ENCODE measurements at places on chromosomes 4 and X. TPM values are rescaled to one million over a fixed set of nuclear protein-coding genes. Genes with fewer than 3 reads are reported as not detected.

Gene VCX3A
- total RNA-seq: not detected

Gene DIPK2B
- total RNA-seq: 20.8 TPM

Gene CXorf38
- total RNA-seq: 4.5 TPM

Gene ETDB
- not detected for total RNA-seq

Gene C4orf50
- 0.02 TPM for total RNA-seq

Gene MTNR1A
- total RNA-seq: not detected

GRCh38 chr4:70754990-70755688, 33.4 kb downstream of the RUFY3 start:
- no peak for DNase-seq

DNA sequence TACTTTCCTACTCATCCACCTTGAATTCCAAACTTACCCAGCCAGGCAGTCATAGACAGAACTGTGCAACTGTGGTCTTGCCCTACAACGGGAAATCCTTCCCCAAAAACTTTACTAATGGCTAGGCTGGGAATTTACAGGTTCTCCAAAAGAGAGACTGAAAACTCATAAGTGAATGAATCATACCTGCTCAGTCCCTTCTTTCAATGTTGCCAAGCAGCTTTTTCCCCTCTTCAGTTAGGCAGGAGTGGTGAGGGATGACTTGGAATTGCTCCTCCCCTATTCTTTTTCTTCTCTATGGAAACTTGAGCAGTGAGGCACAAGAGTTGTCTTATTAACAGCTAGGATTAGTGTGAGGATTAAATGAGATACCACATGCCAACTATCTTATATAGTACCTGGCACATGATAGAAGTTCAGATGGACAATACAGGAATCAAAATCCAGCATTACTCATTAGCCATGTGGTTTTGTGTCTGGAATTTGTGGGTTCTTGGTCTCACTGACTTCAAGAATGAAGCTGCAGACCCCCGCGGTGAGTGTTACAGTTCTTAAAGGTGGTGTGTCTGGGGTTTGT, 105.9 kb downstream of the TEX13A start:
- DNase-seq: no peak

DNA sequence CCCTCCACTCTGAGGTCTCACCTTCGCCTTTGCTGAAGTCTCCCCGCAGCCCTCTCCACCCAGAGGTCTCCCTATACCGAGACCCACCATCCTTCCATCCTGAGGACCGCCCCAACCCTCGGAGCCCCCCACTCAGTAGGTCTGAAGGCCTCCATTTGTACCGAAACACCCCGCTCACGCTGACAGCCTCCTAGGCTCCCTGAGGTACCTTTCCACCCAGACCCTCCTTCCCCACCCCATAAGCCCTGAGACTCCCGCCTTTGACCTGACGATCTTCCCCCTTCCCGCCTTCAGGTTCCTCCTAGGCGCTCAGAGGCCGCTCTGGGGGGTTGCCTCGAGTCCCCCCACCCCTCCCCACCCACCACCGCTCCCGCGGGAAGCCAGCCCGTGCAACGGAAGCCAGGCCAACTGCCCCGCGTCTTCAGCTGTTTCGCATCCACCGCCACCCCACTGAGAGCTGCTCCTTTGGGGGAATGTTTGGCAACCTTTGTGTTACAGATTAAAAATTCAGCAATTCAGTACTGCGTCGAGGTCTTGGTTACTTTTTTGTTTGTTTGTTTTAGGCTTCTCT, 5.0 kb downstream of the SOD3 start:
- peak; percentile 57 for DNase-seq

DNA sequence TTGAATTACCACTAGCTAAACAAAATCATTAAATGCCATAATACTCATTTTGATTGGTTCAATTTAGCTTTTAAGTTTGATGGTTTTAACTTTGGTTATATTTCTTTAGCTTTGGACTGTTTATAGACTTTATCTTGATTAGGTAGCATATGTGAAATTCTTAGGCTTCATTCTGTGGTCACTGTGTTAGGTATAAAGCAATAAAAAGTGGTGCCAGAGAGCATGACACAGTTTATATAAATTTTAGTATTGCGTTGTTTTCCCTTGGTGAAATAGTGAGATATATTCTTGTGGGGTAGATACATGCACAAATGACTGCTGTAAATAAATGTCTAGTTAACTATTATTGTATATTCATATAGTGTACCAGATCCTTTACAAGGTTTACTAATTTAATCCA, 474.2 kb upstream of the GRID2 start:
- no peak for DNase-seq

DNA sequence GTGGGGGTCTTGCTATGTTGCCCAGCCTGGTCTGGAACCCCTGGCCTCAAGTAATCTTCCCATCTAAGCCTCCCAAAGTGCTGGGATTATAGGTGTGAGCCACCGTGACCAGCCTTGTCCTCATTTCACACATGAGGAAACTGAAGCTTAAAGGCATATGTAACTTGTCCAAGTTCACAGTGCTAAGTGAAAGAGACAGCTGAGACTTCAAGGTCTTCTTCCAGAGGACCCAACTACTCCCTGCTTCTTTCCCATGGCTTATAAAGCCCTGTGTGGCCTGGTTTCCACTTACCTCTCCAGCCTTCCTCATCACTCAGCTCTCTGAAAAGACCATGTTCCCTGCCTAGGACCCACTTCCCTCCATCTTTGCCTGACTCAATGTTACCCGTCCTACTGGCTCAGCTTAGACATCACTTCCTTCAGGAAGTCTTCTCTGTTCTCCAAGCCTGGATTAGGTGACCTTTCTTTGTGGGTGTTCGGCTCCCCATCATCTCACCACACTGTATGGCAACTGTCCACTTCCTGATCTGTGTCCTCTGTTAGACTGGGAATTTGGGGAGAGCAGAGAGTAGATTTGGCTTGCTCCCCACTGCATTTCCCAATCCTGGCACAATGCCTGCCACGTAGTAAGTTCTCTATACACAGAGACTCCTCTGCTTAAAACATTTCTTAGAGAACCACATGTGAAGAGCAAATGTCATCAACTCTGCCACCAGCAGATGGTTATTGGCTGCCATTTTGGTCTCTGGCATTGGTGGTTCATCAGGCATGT, 30.4 kb upstream of the LAMP2 start:
- DNase-seq: peak; percentile 25

DNA sequence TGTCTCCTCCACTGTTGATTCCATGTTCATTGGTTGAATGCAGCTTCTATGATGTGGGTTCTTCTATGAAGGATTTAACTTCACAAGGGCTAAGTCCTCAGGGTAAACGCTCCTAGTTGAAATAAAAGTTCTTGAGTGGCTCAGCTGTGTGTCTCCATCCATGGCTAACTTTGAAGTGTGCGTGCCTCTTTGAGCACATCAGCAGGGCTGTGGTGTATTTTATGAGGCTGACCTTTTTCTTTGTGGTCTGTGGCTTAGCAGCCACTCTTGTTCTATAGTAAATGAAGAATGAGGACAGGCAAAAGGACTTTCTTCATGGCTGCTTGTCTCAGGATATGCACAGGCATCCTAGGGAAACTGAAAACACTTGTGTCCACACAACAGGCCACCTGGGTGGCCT, 88.5 kb downstream of the KIT start:
- no peak for DNase-seq

DNA sequence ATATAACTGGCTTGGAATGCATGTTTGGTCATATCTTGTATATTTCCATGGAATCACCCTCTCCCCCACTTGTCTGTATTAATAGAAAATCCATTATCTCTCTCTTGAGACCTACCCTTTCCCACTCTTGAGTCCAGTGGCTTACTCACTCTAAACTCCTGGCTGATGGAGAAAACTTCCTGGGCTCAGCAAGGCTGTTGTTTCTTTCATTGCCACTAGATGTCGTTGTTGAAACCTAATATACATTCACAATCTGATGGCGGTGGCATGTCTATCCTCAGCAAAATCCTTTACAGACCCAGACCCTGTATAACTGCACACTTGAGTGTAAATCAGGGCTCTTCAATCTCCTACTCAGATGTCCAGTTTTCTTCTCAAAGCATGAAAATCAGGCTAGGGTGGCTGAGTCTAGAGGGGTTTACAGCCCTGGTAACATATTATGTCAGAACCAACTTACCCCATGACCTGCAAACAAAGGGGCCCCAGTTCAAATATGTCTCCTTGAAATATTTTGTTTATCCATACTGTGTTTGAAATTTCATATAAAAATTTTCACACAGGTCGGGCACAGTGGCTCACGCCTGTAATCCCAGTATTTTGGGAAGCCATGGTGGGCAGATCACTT, 70.0 kb upstream of the FAM241A start:
- DNase-seq: no peak

- no peak for DNase-seq
Measured at GRCh38 chr4:160044693-160045092, 941.8 kb downstream of the RAPGEF2 start.

DNA sequence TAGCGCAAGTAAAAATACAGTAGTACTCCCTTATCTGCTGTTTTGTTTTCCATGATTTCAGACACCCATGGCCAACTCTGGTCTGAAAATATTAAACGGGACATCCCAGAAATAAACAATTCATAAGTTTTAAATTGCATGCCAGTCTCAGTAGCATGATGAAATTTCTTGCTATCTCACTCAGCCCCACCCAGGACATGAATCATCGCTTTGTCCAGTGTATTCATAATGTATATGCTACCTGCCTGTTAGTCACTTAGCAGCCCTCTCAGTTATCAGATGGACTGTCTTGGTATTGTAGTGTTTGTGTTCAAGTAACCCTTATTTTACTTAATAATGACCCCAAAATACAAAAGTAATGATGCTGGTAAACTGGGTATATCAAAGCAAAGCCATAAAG, 158.2 kb upstream of the DDIT4L start:
- no peak for DNase-seq

DNA sequence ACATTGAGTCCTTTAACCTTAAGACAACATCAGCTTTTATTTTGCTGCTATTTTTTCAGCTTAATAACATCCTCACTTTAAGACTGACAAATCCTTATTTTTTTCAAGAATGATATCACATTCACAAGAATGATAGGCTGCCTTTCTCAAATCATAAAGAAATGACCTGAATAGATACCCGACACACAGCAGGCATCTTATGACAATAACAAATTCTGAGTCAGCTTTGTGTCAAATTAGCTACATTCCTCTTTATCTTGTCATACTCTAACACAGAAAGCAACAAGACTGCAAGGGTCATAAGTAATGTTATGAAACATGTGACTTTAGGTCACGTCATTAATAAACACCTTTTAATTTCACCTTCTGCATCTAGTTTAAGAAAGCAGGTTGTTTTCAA, 2387.6 kb downstream of the PCDH7 start:
- no peak for DNase-seq

DNA sequence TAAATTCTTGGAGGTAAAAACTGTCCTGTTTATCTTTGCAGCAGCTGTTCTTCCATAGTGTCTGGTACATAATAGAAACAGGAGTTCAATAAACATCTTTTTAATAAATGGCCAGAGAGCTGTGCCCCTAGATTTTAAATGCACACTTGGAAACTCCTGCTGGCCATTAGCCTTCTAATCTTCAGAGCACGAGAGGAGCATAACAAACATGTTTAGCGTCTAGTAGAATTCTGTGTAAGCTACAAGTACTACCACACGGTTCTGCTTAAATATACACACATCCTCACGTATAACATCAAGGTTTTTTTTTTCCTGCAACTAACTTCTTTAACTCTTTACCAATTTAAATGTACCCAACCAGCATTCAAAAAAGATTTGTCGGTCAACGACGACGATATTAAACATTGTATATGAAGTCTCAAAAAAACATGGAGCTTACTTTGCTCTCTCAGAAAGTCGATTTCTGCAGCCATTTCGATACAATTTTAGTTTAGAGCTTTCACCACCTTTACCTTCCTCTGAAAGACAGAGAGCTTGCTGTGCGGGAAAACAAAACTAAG, 628 bp downstream of the SCLT1 start:
- DNase-seq: no peak

DNA sequence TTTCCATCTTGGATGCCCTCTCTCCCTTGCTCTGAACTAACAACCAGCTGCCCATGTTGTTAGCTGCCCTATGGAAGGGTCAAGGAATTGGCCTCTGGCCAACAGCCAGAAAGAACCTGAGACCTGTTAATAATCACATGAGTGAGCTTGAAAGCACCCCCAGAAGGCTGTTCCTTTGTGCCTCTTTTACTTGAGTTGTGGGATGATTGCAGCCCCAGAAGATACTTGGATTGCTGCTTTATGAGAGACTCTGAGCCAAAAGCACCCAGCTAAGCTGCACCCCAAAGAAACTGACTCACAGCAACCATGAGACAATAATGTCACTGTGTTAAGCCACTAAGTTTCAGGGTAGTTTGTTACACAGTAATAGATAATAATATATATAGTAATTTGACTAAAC, 73.3 kb downstream of the FRYL start:
- DNase-seq: no peak

- DNase-seq: no peak
Measured at GRCh38 chr4:15318621-15319348, 109.0 kb upstream of the C1QTNF7 start.

- DNase-seq: no peak
Measured at GRCh38 chr4:55912249-55912648, 36.5 kb upstream of the CEP135 start.

GRCh38 chr4:113837397-113837796, 75.9 kb upstream of the CAMK2D start:
- no peak for DNase-seq

DNA sequence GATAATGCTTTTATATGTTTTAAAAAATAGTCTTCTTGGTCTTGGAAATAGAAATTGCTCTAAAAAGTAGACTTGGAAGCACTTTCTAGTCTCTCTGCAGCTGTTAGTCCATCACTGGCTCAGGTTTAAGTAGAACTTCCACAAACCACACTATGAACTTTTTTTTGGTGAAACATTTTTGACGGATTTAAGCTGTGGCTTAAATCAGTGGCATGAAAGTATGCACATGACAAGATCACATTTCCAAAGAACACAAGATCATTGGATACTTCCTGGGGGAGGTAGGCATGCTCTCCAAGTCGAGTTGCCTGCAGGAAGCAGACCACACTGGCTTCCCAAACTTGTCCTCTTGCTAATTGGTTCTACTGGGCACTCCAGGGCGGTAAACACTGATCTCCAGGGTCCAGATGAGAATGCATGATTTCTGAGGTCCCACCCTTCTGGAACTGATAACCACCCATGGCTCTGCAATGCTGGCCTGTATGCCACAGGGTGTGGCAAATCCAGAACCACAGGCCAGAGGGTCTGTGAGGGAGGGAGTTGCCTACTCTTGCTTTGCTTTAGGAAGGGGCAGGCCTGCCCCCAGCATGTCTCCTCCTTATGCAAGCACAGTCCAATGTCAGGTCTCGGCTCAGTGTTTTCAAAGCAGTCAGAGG, 331.9 kb upstream of the SFRP2 start:
- no peak for DNase-seq

DNA sequence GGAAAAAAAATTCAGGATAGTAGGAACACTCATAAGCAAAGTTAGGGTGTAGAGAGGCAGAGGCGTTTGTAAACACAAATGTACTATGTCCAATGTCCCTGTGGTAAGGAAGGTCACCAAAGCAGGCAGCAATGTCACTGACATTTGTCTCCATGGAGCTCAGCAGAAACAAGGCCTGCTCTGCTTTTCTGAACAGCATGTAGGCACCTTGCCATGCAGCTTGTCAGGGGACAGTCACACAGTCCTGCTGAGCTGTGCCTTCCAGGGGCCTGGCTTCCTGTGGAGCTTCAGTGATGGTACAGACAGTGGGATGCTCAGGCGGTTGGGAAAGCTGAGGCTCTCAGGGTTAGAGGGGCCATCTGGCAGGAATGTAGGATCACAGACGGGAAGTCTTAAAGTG, 74.5 kb upstream of the HS3ST1 start:
- DNase-seq: peak; percentile 78

- DNase-seq: peak; percentile 53
Measured at GRCh38 chrX:17375637-17376430, 834 bp downstream of the NHS start.
